ENCODE measurements at places on chromosomes 16 and 17.
A peak's percentile ranks its signal among the peaks of the same experiment; 100 is the strongest.

DNA sequence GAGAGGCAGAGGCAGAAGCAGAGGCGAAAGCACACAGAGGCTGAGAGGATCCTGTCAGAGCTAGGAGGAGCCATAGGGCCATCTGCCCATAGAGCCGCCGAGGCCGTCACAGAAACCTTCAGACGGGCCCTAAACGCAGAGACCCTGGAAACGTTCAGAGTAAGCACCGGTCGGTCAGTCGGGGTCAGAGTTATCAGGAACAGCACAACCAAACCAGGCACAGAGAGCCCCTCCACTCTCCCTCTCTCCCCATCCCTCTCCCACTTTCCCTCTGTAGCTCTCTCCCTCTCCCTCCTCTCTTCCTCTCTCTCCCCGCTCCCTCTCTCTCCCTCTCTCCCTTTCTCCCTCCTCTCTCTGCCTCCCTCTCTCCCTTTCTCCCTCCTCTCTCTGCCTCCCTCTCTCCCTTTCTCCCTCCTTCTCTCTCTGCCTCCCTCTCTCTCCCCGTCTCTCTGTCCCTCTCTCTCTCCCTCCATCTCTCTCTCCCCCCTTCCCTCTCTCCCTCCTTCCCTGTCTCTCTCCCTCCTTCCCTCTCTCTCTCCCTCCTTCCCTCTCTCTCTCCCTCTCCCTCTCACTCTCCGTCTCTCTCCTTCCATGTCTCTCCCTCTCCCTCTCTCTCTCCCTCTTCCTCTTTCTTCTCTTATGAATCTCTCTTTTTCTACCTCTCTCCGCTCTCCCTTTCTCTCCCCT lies 138.9 kb downstream of the C16orf95 start:
- no peak for DNase-seq

DNA sequence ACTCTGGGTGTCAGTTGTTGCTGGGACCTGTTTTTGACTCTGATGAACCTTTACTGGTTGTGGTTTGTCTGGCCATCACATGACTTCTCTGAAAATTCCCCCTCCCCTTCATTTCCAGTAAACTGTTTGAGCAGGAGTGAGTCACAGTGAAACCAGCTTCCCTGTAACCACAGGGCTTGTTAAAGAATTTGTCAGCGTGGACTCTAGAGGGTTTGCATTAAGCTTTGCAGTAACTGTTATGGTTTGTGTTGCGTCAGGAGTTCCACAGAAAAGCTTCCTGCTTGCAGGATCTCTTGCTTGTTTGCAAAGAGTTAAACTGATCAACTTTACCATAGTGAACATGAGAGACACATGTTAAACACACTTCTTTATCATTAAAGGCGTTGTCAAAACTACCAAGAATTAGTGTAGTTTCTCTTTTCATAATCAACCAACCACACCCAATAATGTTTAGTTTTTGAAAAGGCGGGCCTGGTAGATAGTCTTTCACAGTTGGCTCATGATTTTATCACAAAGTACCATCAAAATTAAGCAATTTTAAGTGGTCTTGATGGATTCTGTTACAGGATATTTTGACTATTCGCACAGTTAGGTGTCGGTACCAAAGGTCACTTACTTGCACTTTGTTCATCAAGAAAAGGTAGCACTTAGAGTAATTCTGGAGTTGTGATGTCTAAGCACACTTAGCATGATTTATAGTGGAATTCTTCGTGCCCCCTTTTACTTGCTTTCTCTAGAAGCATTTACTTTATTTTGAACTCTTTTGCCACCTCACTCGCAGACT lies 79.3 kb downstream of the VMP1 start:
- peak; percentile 77 for DNase-seq

GRCh38 chr17:3557768-3558583 lies at the start of gene TRPV3:
Gene TRPV3, minus strand, starts transcription at chr17:3557812. Its CDS starts 2,962 bp downstream, at chr17:3554850.
- DNase-seq = peak; percentile 80

- DNase-seq = no peak
Measured at GRCh38 chr16:18834864-18835263, 33.5 kb upstream of the ARL6IP1 start.

DNA sequence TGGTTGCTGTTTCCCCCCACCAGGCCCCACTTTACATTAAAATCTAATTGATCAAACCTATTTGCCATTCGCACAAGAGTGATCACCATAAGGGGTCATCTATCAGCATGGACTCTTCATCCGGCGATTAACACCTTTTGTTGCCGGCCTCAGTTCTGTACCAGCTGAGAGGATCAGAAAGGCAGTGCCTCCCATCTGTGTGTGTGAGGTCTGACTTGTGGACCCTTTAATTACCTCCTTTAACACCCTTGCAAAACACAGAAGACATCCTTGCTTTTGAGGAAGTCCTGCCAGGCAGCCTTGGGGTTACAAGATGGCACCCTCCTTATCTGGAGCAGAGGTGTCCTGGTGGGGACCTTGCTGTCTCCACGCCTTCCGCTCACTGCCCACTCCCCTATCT lies 77.2 kb upstream of the IRX3 start:
- DNase-seq = no peak

- DNase-seq = no peak
Measured at GRCh38 chr17:43733956-43734355, 24.6 kb downstream of the SOST start.

DNA sequence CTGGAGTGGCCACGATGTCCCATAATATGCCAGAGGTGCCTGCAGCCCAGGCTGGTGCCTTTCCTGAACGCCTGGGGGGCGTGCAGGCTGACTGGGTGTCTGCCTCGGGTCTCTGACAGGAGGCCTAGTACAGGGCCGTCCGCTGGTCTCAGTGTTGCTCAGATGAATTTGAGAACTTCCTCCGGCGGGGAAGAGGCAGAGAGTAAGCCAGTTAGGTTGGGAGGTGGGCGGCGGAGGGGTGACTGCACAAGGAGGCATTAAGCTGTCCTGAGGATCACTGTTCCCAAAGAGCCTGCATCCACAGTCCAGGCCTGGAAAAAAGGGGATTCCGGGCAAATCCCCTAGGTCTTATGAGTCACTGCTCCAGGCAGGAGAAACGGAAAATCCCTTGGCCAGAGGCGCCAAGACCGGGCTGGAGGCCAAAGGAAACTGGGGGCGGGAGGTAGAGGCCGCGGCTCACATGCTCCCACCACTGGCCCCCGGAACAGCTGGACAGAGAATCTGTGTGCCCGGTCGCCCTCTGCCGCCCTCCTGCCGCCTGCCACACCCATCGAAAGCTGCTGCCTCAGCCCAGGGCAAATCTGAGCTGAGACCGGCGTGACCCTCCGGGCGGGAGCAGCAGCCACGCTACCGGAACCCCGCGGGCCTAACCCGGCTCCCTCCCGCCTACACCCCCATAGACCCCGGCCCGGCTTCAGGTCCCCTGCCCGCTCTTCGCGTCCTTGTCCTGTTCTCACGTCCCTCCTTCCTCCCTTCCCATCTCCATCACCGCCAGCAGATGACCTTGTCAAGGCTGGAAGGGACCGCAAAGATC lies 1.2 kb downstream of the TRIM47 start:
- peak; percentile 24 for DNase-seq

- peak; percentile 34 for DNase-seq
Measured at GRCh38 chr16:17369421-17370222, 101.1 kb downstream of the XYLT1 start.

- DNase-seq = no peak
Measured at GRCh38 chr17:73072219-73072962, 20.1 kb downstream of the SLC39A11 start.

- DNase-seq = no peak
Measured at GRCh38 chr17:47810901-47811635, 10.5 kb downstream of the OSBPL7 start.

DNA sequence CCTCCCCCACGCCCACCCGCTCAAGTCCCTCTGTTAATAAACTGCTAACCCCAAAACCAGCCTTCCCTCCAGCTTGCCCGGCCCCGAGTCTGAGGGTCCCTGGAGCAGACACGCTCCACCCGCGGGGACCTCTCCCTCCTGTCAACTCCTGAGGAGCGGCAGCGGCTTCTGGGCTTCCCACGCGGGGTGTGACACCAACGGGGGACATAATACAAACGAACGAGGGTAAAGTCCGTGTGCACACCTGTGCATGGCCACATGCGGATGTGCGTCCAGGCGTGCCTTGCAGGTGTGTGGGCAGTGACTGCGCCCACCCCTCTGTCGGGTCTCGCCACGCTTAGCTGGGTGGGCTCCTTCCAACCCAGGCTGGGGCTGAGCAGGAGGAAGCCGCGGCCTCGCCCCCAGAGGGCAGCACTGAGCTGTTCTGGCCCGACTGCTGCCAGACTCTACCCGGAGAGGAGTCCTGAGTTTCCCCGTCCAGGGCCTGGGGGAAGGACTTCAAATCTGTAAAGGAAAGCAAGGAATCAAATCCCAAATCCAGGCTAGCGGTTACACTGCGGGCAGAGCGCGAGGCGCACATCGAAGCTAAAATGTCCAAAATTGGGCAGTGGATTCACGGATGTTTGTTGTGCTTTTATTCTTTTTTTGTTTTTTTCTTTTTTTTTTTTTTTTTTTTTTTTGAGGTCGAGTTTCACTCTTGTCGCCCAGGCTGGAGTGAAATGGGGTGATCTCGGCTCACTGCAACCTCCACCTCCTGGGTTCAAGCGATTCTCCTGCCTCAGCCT lies 24.2 kb upstream of the KRT17 start:
- DNase-seq = peak; percentile 72

DNA sequence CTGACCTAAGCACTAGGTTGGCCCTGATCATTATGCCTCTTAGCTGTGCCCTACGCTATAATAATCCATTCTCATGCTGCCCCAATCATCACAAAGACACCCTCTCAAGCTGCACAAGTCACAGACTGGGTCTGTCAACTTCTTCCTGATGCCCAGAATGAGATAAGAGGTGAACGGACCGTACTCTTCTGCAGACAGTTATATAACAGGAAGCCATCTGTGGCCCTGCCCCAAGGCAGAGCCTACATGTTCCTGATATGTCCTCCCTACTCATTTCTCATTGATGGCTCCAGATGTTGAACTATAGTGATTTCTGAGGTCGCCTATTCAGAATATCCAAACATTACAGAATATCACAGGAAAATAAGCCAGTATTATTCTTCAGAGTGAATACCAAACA lies 471.6 kb upstream of the ERCC4 start:
- DNase-seq = no peak

GRCh38 chr17:58806046-58806445 lies 50.4 kb downstream of the PPM1E start:
- no peak for DNase-seq
